LoVo (cell line): ENCODE measurements at places on chromosomes 1 and 21.

DNA sequence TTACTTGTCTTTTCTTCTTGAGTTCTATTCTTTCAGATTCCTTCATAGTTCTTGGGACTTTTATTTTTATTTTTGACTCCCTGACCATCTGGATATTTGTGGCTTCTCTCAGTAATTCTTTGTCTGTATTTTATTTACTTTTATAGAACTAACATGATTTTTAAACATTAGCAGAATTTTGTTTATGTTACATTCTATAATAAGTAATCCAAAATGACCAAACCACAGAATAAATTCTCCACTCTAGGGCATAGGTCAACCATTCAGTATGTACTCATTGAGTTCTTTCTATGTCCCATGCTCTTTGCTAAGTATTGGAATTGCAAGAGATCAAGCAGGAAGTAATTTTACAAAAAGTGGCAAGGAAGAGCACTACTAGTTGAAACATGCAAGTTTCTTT lies 969.0 kb downstream of the TTLL7 start:
- DNase-seq: no peak

DNA sequence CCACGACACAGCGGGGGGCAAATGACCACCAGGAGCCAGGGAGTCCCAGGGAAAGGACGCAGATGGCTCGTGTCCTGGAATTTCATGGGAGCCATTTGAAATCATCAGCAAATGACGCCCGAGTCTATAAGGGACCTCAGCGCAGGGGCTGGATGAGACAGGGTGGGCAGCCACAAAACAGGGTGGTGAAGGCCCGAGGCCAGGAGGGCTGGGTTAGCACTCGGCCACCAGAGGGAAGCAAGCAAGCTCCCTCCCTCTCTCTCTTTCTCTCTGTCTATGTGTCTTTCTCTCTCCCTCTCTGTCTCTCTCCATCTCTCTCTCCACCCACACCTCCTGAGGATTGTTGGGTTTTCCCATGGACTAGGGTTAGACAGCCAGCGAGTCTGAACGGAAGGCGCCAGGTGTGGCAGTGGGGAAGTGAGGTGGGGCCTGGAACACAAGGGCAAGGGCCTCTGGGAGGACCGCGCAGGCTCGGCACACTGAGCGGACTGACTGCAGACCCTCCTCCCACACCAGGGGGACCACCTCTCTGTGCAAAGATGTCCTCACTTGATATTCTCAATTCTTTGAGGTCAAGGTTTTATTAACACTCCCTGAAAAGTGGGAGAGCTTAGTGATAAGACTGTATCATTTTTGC lies 73.8 kb upstream of the TMPRSS2 start:
- no peak for DNase-seq

GRCh38 chr1:148166558-148167492 lies 14.7 kb upstream of the NBPF11 start:
- peak; percentile 48 for DNase-seq

- no peak for DNase-seq
Measured at GRCh38 chr1:118993700-118994026, 5.5 kb upstream of the TBX15 start.

- no peak for DNase-seq
Measured at GRCh38 chr1:40305451-40305850, 11.6 kb downstream of the COL9A2 start.

DNA sequence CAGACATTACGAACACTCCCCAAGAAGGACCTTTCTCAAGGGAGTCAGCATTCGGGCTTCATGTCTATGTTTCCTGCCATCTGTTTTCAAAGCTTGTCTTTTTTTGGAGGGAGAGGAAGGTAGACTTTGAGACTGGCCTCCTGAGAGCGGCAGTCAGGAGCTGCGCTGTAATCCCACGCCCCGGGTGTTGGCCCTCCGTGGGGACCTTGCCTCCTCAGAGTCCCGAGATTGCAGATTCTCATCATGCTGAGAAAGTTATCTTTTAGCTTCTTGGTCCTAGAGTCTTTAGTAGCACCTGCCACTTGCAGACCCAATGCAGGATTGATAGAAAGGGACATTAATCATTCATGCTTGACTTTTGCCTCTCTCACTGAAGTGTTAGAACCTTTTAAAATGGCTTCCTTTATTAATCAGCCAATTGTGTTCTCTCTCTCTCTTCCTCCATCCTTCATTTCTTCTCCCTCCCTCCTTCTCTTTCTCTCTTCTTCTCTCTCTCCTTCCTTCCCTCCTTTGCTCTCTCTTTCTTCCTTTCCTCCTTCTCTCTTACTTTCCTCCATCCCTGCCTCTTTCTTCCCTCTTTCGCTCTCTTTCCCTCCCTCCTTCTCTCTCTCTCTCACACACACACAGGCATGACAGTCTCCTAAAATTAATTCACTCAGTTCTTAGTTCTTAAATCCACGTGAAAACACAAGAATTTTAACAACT lies 25.2 kb upstream of the GNPAT start:
- DNase-seq: no peak

DNA sequence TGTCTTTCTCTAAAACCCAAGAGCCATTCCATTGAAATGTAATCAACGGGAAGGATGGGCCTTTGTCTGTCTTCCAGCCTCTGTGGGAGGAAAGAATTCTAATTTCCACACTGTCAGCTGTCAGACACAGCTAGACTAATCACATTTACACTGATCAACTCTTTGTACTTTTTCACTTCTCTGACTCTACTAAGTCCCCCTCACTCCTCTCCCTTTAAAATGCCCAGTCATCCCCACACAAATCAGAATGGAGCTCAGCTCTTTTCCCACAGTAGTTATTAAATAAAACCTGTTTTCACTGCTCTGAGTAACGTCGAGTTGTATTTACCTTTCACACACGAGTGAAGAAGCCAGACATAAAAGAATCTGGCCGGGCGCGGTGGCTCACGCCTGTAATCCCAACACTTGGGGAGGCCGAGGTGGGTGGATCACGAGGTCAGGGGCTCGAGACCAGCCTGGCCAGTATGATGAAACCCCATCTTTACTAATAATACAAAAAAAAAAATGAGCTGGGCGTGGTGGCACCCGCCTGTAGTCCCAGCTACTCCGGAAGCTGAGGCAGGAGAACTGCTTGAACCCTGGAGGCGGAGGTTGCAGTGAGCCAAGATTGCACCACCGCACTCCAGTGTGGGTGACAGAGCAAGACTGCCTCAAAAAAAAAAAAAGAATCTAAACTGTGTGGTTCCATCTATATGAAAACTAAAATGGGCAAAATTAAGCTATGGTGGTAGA lies 13.3 kb downstream of the ZBTB8OS start:
- no peak for DNase-seq

DNA sequence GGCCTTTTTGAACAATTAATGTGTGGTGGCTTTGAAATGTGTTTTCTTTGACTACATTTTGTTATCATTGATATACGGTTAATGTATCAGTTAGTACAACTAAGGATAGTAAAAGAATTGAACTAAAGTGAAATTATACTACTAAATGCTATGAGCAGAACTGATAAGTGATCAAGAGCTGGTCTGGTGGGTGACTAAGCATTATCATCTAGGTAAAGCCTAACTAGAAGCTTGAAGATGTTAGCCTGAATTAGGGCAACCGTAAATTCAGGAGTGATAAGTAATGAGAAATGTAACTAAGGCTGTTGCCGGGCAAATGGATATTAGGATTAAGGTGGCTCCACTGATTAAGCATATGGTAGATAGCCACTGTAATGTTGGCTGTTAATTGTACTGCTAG lies 16.0 kb upstream of the GCLM start:
- no peak for DNase-seq

- no peak for DNase-seq
Measured at GRCh38 chr1:109668123-109668775, 392 bp downstream of the GSTM2 start.

DNA sequence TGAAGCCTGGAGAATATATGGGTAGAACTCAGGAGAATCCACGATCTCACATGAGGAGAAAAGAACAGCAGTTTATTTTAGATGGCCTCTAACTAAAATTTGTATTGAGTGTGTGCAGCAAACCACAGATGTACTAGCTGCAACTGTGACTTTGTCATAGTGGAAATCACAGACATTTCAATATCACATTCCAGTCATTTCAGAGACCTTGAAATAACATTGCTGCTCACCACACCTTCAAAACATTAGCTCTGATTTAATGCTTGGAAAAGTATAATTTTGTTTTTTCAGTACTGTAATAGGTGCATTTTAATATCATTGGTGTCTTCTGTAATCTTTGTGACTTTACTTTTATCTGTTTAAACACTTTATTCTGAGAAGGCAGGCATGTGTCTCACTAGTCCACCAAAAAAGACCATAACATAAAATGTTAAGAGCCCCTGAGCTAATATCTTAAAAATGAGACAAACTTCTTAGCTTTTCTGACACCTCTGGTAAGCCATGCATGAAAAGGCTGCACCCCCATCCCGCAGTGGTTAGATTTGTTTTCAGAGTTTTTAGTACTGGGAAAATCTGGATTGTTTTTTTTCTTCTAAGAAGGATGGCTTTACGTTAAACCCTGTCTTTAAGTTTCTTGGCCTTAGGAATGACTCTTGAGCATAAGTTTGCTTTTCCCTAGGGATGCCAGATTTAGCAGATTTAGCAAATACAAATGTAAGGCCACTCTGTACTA lies 30.1 kb downstream of the KCNJ15 start:
- DNase-seq: no peak

DNA sequence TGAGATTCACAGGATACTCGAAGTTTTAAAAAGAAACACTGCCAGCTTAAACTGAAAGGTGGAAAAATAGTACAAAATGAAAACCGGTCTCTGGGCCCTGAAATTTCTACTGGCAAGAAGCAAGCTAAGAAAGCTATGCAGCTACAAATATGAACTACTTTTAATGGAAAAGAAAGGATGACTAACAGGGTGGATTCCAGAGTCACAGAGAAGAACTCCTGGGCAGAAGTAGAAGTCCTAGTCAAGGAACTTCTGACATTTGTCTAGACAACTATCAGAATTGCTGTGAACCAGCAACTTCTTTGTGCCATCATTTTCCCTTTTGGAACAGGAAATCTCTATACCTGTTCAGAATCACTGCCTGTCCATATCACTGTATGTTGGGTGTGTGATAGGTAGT lies 38.1 kb downstream of the CD160 start:
- DNase-seq: no peak

- peak; percentile 39 for DNase-seq
Measured at GRCh38 chr1:48530727-48531351, 58.8 kb upstream of the SPATA6 start.

DNA sequence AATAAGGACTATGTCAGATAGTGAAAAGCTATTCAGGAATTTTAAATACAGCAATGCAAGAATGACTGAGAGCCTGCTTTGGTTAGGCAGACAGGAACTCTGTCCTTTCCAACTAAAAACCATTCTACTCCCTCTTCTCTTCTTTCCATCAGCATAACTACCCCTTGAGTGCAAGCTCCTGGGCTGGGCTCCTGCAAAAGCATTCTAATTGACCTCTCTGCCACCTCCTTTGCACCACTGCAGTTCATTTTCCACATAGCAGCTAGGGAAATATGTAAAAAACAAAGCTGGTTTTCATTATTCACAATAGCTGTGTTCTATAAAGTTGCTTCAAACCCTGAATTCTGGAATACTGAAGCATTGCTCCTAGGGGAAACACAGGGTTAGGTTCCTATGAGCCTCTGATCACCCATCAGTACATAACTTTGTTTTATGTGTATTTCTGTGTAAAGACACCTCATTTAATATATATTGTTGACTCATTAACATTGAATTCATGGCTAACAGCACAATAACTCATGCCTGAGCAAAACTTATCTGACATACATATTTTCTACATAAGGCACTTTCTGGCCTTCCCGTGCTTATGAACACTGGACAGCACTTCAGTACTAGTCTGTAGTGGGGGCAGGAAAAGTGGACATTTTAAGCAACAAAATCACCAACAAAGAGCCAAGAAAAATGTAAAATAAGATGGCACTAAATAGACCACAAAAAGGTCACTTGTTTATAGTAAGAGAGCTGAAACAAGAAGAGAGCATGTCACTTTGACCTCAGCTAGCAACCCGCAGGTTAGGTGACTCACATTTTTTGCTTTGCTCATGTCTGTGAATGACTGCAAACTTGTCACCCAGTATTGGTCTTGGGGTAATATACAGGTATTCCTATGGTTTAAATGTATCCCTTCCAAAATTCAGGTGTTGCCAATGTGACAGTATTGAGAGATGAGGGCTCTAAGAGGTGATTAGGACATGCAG lies 57.9 kb upstream of the IRF2BP2 start:
- no peak for DNase-seq

- DNase-seq: no peak
Measured at GRCh38 chr1:230109895-230110667, 43.0 kb downstream of the GALNT2 start.

- DNase-seq: no peak
Measured at GRCh38 chr1:36692465-36693160, 209.9 kb upstream of the CSF3R start.

DNA sequence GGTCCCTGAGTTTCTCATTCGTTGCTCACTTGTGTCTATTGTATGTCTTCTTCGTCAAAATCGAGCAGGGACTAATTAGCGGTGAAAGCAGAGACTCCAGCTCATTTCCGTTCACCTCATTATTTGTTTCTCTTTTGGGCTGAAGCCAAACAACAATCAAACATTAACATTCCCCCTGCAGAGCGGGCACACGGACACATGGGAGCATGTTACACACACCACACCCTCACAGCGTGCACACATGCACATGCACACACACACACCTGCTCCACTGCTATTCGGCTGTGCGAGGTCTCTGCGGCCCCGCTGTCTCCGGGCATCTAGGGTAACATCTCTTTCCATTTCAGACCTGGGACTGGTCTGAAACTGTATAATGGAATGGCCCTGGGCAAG lies 58.5 kb upstream of the LRRC8D start:
- DNase-seq: no peak

DNA sequence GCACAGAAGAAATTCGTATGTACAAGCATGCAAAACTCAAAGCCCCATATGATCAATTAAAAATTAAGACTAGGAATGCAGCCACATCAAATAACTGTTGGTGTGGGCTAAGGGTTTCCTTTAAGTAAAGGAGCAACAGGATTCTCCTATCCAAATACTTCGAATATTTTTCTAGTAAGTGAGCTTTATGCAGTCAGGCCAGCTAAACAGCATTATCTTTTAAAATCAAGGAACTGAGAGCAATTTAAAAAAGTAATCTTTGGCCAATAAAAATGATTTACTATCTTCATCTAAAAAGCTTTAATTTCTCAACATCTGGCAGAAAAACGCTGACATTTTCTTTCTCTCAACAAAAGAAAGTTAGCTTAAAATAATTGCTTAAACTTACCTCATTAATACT lies 19.8 kb downstream of the CNN3 start:
- DNase-seq: no peak

DNA sequence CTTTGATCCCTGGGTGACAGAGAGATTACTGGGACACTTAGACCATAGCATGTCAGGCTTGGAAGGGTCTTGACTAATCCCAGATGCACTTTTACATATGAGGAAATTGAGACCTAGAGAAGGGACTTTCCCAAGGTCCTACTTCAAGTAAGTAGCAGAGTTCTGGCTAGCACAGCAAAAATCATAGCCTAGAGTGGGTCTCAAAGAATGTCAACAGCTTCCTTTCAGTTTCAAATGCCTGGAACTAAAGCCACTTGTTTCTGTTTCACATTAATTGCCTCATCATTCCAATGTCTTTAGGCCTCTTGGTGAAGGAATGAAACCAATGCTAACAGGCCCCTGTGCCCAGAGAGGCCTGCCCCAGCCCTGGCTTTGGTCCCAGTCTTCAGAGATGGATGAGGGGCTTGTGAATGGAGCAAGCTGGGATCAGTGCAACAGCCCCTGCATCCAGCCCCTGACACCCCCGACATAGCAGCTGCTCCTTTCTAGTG lies 26.6 kb downstream of the ATF3 start:
- DNase-seq: no peak

GRCh38 chr1:3074800-3075199 lies 5.8 kb downstream of the PRDM16 start:
- no peak for DNase-seq

- DNase-seq: peak; percentile 96
Measured at GRCh38 chr21:36909901-36910561, 56.4 kb downstream of the HLCS start.

GRCh38 chr1:66773227-66773626 lies 21.0 kb downstream of the DYNLT5 start:
- DNase-seq: no peak
